ENCODE measurements at places on chromosomes 2 and 18.

DNA sequence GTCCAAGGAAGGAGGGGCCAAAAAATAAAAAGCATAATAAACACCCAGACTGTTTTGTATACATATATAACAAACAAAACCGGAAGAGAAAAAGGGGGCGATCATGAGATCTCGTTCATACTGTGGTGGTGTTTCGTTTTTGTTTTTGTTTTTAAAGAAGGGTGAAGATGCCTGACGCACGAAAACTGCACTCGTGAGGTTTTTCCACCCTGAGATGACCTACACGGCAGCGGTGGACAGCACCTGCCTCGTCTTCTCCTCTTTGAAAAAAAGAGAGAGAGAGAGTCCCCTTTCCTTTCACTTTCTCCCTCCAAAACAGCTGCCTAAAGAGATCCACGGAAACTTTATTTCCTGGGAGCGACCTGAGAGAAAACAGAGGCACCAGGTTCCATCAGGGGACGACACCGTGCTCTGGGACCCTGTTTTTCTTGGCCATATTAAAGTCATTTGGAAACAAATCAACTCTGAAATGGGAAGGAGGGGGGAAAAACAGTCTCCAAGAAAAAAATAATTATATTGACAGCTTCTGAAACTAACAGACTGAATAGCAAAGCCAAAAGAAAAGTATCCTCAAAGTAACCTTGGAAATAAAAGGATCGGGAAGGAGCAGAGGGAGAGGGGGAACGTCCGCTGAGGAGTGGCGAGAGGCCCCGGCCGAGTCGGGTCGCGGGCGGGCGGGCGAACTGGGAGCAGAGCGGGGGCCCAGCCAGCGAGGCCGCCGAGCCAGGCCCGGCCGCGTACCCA lies 3.5 kb downstream of the POU3F3 start:
- DNase-seq = no peak

DNA sequence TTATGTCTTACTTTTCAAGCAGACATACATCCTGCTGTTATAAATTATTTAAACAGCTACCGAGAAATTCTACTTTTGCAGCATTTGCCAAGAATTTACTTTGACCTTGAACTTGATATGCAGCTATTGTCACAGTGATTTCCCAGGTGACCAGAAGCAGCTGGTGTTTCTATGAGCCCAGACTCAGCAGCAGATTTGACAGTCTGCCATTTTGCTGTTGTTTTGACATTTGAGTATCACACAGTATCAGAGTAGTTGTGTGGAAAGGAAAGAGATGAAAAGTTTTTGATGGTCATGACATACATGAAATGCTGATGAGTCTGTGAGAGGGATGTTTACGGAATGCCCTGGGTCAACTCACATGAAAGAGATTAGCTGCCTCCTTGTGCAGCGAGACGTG lies 6.6 kb upstream of the CCDC195 start:
- no peak for DNase-seq

DNA sequence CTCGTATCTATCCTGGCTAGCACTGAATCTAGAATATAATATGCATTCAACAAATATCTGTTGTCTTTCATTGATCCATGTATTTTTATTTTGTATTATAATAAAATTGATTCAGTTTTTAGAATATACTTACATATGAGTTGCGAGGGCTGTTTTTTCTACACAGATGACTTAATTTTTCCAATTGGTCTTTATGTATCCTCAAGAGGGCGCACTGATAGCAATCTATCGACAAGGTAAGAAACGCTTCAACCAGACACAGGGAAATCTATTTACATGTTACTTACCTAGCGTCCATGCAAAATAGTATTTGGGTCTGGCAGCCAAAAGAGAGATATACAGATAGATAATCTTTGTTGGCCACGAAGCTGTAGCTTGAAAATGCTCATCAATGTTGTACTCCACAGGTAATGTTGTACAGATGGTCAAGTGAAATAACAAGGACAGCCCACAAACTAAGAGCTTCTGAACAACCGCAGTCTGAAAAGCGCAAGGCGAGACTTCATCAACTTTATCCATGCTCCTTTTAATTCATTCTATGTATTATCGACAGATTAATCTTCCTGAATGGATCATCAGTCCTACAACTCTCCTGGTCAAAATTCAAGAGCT lies 35.5 kb upstream of the KIDINS220 start:
- no peak for DNase-seq

- DNase-seq = no peak
These were observed 70.5 kb downstream of the CPS1 start for GRCh38 chr2:210626849-210627248.

GRCh38 chr2:31675485-31675901 lies 94.8 kb upstream of the SRD5A2 start:
- peak; percentile 5 for DNase-seq

- DNase-seq = no peak
These were observed 59.3 kb upstream of the B3GNT7 start for GRCh38 chr2:231336236-231336635.

DNA sequence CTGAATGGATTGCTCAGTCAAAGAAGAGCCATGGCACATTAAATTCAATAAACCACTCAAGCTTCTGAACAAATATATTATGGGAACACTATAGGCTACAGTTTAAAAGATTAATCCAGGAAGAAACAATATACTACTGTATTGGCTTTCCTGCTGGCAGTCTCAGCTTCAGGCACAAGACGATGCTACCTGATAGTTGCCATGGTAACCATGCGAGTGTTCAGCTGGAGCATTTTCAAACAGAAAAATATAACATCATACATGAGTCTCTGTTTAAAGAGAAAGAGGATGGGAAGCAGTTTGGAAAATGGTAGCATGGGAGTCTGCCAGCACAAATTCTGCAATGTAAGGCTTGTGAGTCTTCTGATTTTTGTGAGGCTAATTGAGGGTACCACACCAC lies 65.9 kb upstream of the CPO start:
- DNase-seq = no peak

DNA sequence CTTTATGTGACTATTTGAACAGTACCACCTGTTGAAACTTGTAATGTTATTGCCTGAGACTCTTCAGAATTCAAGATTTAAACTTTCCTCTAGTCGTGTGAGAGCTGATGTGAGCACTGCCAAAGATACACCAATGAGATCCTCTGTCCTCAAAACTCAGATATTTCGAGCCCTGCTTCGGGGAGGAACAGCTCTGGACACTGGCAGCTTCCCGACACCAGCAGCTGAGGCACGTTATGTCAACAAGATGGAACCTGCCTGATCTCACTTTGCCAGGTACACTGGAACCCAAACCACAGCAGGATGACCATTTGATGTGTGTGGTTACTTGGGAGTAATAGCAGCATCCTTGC lies 319.9 kb upstream of the RBMS1 start:
- no peak for DNase-seq

- DNase-seq = no peak
These were observed 16.7 kb upstream of the GYPC start for GRCh38 chr2:126639276-126639675.

DNA sequence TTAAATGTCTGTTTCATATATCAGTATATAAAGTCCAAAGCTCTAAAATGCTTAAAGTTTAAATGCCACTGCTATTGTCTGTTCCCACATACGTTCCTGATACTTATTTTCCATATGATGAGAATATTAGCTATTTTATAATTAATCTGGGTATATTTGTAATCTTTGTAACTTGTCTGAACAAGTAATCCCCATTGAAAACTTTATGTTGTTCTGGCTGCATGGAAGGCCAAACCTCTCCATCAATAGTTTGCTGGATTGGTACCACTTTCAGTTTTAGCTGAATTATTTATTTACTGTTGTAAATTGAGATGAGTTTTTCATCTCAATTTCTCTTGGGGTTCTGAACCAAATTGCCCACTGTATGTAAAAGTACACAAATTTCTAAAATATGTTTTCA lies 1.5 kb downstream of the MBD5 start:
- no peak for DNase-seq

- DNase-seq = no peak
These were observed 495 bp upstream of the ASIC4 start for GRCh38 chr2:219513787-219514186.

- DNase-seq = no peak
These were observed 519.6 kb downstream of the LRP1B start for GRCh38 chr2:141611176-141611571.

DNA sequence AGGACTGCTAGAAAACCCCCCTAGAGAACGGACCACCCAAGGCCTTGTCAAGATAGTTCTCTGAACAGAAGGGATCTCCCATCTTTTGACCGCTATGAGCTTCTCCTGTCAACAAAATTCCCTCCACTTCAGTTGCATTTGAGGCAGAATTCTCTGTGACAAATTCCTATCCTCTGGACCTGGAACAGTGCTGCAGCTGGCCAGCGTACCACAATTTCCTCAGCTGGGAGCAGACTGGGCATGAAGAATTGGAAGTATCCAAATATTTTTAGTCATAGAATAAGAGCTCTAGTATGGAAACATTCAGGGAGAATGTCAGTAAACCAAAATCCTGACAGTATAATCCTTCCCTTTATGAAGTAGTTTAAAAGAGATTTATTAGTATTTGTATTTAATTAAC lies 147.1 kb upstream of the BOD1L2 start:
- no peak for DNase-seq

DNA sequence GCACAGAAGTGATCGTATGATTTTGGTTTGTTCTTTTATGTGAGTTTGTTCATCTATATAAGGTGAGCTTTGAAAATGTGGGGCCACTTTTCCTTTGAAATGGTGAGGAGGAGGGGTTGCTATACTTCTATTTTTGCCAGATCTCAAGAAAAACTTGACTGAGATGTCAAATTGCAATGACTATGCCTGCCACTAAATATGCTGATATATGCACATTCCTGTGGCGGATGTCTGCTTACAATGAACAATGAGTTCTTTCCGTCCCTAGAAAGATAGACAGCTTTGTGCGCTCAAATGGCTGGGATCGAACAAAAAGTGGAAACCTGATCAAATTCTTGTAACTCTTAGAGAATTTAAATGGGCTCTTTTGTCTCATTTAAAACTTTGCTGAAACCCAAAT lies 28.7 kb downstream of the MYT1L start:
- DNase-seq = no peak

DNA sequence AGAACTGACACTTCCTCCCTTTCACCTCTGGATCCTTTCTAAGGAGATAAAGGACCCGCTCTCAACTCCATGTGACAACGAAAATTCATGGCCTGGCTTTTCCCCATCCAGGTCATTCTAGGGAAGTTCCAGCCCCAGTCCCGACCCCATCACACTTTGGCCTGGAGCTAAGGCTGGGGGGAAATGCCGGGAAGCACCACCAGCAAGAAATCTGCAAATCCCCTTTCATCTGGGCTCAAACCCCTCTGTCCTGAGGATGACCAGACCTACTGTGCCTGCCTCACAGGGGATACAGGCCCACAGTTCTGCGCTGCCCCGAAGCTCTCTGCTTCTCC lies 1.3 kb downstream of the SIX2 start:
- no peak for DNase-seq

DNA sequence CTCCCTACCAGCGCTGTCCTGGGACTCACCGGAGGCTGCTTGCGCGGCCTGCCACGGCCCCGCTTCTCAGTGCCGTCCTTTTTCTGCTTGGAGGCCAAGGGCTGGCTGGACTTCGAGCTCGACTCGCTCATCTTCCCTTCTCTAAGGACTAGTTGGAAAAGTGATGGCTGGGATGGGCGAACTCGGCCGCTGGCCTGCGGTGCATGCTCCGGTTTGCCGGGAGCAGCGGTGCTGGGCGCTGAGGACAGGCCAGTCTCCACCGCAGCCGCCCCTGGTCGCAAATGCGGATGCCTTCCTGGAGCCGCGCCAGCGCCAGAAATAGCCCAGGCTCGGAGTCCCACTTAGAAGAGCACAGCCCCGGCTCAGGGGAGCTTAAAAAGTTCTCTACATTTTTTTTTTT lies 3.1 kb downstream of the C2orf81 start:
- DNase-seq = no peak

GRCh38 chr18:69300185-69300584 lies 100.5 kb upstream of the DOK6 start:
- DNase-seq = no peak
